Coronary artery (tissue), 2 donors: ENCODE measurements at places on chromosomes 2 and 18.

DNA sequence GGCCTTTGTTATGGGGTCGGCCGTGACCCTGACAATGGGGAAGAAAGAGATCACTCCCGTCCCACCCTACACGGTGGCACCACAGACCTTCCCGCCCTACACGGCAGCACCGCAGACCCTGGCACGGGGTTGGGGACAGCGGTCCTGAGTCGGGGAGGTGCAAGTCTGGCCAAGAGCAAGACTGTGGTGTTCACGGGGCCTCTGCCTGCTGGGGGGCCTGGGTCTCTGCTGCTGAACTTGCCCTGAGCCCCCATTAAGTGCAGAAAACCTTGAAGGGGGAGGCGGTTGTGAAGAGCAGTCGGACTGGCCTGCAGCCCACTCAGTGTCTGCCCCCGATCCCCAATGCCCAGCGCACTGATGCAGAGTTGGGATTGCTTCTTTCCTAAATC is 75.9 kb downstream of the SLC66A2 start:
- DNase-seq = peak; percentile 41

- no peak for DNase-seq
Observed at GRCh38 chr2:132860220-132860619, 190.2 kb upstream of the LYPD1 start.

- no peak for DNase-seq
Observed at GRCh38 chr2:12050396-12050795, 304.0 kb downstream of the LPIN1 start.

GRCh38 chr2:207176247-207176646 is 10.5 kb upstream of the KLF7 start:
- no peak for DNase-seq

DNA sequence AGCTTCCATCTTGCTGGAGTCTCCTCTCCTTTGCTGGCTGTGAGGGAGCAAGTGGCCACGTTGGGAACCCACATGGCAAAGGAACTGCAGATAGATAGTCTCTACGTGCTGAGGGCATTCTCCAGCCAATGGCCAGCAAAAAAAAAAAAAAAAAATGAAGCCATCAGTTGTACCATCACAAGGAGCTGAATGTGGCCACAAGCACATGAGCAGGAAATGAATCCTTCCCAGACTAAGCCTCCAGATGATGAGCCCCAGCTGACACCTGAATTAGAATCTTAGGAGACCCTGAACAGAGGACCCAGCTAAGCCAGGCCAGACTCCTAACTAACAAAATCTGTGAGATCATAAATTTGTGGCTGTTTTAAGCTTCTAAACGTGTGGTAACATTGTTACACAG is 57.9 kb downstream of the SPIRE1 start:
- DNase-seq = no peak
